ENCODE measurements at places on chromosomes 16 and 17.

- DNase-seq = peak; percentile 17
Measured at GRCh38 chr17:69485901-69486643, 71.6 kb downstream of the MAP2K6 start.

DNA sequence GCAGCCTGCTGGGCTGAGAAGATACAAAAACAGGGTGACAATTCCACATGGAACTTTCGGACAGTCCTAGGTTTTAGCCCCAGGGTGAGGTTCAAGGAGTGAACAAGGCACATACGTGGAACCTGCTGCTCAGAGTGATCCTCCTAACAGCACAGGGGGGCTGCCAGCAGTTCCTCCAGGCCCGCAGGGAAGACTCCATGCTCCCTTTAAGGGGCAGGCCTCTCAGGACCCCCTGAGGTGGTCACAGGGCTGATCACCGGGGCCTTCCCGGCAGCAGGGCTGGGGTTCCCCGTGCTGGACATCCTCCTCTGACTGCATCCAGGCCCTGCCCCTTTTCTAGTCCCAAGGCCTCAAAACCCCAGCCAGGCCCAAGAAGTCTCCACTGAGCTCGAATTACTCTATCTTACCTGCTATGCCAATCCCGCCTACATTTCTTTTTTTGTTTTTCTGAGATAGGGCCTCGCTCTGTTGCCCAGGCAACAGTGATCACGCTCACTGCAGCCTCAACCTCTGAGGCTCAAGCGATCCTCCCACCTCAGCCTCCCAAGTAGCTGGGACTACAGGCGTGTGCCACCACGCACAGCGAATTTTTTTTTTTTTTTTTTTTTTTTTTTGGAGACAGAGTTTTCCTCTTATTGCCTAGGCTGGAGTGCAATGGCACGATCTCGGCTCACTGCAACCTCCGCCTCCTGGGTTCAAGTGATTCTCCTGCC, 10.4 kb downstream of the CANT1 start:
- DNase-seq = no peak

- DNase-seq = peak; percentile 90
Measured at GRCh38 chr16:1297018-1297696, 12.3 kb upstream of the UBE2I start.

- DNase-seq = no peak
Measured at GRCh38 chr17:67022451-67022810, 21.9 kb upstream of the CACNG1 start.

DNA sequence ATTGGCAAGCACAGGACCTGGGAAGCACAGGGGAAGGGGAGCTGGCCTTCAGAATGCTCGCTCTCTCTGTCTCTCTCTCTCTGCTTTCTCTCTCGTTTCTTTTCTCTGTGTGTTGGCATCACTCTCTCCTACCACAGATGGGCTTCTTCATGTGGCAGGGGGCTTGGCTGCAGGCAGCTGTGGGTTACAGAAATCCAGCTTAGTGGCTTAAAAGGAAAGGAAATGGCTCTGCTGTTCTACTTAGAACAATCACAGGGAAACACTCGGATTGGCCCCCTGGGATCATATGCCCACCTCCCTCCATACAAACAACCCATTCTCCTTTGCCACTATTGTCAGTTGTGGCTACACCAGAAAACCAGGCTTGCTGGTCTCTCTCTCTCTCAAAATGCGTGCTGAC, 20.4 kb downstream of the TBX2 start:
- DNase-seq = no peak

GRCh38 chr17:879546-880442, 97.6 kb downstream of the MRM3 start:
- DNase-seq = peak; percentile 94

DNA sequence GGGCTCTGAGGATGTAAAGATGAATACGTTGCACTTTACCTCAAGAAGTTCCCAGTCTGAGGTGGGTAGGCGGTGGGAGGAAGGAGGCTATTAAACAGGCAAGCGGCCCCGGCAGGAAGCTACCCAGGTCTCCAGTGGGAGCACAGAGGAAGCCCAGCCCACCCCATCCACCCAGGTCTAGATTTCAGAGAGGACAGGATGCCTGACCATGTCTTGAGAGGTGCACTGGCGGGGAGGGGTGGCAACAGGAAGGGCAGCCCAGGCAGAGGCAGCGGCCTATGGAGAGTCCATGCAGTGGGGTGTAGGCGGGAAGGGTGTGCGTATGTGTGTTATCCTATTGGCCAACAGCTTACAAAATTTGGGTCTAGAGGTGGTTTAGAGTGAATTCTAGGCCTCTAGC, 13.9 kb downstream of the SARM1 start:
- DNase-seq = no peak

DNA sequence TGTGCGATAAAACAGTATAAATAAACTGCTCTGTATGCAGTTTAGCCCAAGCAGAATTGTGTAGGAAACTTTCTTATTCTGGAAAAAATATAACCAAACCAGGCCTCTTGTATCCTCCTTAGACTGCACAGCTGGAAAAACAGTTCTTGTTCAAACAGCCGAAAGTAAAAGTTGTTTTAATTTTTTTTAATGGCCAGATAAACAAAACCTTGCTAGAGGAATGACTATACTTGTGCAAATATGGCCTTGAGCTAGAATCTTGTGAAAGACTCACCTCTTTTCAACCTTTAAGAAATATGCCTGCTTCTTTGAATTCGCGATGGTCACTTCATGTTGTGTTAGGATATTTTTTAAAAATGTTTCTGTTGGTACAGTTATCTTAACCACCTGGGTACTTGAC, 114.5 kb upstream of the MAF start:
- no peak for DNase-seq

DNA sequence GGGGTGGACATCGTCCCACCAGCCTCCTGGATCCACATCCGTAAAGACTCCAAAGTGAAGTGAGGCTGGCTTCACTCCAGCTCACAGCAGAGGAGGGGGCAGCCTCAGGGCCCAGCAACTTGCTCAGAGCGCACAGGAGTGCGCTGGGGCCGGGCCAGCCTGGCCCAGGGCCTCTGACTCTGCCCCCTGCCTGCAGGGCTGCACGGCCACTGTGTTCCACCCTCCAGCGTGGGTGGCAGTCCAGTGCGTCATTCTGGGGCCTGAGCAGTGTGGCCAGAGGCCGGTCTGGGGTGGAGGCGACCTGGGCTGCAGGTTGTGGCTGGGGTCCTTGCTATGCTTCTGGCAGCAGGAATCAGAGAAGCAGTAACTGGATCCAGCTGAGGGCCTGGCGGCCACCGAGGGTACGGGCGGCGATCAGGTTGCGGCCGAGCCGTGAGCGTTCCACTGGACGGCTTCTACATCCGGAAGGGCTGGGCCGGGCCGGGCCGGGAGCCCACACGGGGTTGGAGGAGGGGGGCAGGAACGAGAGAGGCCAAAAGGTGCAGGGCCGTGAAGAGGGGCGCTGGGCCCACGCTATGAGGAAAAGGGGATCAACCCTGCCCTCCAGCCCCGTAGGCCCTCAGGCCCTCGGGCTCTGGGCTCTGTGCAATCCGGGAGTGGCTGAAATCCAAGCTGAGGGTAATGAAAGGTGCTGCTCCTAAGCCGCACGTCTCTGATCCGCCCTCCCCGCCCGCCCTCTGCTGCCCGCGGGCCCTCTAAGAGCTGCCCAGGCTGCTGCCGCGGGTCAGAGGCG, at the start of gene FSCN2:
Gene FSCN2, plus strand, starts transcription at position 787 of the 793 bp plus-strand sequence. CDS start 155 bp downstream, outside the sequence.
- DNase-seq = no peak

GRCh38 chr17:18176176-18176575, 7.5 kb upstream of the ALKBH5 start:
- DNase-seq = no peak

DNA sequence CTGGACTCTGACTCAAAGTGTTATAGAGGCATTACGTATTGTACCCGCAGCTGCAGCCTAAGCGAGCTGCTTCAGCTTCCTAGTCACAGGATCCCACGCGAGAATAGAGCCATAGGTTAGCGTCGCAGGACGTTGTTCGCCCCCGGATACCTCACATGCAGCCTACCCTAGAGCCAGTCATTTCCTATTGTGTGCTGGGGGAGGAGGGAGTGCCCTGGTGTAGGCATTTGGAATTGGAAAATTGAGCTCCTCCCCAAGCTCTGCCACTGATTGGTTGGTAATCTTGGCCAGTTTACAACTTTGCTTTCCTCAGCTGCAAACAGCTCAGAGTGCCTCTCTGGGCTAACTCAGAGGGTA, 530 bp downstream of the NAA60 start:
- DNase-seq = no peak

DNA sequence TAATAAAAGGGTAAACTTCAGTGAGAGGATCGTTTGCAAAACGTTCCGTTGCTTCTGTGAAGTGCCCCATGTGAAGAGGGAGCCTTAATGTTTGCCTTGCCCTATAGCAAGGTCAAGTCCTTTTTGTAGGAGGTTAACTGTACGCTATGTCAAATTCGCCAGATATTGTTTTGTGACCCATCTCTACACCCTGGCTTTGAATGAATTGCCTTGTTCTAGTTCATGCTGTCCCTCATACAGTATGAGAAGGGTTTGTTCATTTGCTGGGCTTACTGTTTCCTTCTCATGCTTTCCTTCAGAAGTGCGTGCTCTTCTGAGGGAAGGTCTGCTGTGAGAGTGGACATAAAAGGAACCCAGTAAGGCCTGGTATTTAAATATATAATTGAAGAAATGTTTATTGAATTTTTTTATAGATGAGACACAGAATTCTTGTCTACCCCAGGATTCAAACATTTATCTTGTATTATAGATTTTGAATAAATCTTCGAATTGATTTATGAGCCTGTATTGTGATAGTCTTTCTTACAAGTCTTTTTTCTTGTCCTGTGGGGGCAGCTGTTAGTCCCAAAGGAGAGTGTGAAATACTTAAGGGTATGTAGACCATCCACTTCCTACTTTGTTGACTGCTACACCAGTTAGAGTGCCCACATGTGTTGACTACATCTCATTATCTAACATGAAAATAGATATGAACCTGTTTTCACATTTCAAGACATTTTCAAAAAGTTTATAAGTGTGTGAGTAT, 1.7 kb downstream of the MAP3K3 start:
- no peak for DNase-seq

GRCh38 chr16:19085679-19086200, 18.3 kb downstream of the COQ7 start:
- no peak for DNase-seq

DNA sequence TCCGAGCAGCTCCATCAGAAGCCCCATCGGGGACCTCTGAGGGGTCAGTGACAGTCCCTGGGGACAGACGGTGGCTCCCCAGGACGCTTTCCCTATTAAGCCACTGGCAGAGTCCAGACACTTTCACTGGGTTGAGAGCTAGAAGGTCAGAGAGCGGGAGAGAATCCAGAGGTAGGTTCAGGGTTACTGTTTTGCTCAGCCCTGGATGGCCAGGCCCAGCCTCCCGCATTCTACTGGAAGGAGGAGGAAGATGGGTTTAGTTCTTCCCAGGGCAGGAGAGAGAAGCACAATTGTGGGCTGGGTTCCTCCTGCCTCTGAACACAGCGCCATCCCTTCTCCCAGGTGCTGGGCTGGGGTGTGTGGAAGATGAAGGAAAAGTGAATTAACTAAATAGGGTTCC, 452.8 kb downstream of the SLC39A11 start:
- no peak for DNase-seq

DNA sequence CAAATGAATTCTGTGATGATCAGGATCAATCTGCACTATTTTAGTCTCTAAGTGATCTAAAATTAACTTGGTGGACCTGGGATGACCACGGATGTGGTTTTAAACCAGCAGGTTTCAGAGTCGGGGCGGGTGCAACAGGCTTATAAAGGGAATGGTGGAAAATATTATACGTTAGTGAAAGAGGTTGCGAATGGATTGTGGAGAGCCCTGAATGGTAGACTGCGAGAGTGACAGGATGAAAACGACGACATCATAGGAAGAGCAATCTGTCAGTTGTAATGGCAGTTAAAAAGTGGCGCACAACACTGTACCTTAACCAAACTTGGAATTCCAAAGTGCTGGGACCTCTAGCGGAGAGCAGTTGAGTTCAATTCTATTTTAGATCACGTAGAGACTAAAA, 1.2 kb upstream of the CYB5B start:
- DNase-seq = no peak

DNA sequence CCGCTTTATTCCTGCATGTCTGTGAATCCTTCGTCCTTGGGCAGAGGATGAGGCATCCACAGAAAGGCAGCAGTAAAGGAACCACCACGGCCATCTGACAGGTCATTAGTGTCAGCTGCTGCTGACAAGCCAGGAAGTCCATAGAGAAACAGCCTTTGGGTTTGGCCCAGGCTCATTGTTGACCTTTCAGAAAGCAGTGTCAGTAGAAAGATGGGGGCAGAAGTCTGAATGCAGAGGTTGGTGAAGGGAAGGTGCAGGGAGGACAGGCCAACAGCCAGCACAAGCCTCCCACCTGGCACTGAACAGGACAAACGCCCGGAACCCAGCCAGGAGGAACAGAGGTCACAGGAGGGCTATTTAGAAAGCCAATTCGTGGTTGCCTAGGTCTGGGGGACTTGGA, 105.8 kb downstream of the VAT1L start:
- DNase-seq = no peak

GRCh38 chr16:19524356-19524615, 544 bp downstream of the CCP110 start:
- DNase-seq = no peak

GRCh38 chr17:60147553-60148223, 2.1 kb upstream of the CA4 start:
- DNase-seq = no peak

DNA sequence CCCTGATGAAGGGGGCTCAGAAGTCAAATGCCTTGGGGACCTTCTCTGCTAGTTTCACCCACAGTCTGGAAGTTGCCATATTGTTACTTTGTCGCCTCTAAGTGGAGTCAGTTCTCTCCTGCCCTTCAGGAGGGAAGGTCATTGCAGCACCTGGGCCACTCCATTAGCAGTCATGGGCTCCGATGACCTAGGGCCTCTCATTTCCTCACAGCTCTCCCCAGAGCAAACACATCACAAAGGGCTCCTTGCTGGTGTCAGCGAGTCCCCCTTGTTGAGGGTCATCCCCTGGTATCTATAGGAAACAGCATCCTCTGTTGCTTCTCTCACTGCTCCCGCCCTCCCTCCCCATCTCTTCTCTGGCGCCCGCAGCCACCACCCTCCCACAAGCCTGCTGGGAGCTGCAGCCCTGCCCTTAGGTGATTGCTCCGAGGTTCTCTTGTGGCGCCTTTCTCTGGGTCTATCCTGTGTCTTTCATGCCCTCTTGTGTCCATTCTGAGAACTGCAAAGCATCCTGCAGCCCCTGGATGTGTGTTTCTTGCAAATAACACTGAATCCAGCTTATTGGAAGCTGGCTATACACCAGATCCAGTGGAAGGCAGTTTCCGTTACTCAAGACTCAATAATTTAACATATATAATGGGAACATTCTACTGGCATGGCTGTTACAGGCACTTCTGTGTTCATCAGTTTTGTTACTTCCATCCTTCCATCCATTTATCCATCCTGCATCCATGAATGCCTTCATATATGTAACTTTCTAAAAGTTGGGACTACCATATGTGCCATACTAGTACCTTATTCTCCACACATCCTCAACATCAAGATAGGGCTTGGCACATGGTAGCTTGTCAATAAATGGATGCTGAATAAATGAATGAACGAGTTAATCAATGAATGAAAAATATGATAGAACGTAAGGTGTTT, 21.2 kb downstream of the PDILT start:
- peak; percentile 42 for DNase-seq

- peak; percentile 46 for DNase-seq
Measured at GRCh38 chr16:86751076-86752030, 173.0 kb downstream of the FOXL1 start.

- no peak for DNase-seq
Measured at GRCh38 chr16:15887283-15887682, 1.1 kb downstream of the CEP20 start.

Data from foreskin keratinocyte (primary cell).